ENCODE measurements at places on chromosomes 6 and 20.

DNA sequence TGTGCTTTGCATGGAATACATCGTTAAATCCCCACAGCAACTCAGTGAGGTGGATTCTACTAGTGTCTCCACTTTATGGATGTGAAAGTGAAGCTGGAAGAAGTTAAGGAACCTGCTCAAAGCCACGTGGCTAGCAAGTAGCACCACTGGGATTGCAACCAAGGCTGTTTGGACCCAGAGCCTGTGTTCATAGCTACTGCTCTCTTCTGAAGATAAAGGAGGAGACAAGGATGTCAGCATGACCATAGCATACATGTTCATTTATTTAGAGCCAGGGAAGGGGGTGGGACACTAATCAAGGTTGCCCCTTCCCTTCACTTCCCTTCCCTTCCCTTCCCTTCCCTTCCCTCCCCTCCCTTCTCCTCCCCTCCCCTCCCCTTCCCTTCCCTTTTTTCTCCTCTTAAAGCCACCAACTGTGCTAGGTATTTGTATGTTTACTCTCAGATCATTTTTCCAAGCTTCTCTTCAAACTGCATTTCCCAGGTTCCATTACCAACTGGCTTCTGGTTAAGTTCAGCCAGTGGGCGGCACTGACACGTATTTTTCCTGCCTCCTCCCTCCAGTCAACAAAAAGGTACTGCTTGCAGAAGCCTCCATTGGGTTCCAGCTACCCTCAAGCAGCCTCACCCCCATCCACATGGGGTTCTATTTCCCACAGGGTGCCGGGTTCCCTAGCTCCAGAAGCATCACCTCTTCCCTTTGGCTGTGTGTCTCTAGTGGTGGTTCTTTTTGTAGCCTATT is 134.9 kb downstream of the BCAS1 start:
- peak; percentile 71 for DNase-seq

DNA sequence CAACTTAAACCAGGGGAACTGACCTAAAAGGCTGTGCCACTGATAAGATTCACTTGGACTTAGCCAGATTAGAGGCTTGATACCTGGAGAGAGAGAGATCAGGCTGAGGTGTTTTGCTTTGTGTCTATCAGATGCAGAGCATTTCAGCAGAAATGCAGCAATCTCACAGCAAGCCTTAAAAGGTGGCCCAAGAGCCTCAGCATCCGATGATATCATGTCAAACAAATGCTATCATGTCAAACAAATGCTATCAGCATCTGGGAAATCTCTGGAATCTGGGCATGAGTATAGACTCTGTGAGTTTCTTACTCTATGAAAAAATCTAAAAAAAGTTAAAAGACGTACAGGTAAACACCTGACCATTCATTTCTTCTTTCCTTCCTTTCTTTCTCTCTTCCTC is 718.9 kb downstream of the EYS start:
- DNase-seq: no peak

DNA sequence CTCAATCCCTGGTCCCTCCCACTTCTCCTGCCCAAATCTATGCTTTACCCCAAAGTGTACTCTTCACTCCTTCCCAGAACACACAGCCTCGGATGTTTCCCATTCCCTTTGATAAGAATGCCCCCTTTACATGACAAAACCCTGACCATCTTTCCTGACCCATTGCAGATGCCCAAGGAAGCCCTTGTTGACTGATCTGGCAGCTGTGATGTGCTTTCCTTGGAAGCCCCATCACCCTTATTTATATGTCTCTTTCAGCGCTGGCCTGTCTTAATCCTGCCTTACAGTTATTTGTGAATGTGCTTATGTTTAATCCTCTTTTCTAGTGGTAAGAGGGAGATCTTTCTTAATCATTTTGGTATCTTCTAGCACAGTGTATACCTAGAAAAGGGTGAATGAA is 523.1 kb downstream of the CD83 start:
- DNase-seq: no peak

- DNase-seq: no peak
Measured at GRCh38 chr20:17109307-17109706, 117.5 kb upstream of the PCSK2 start.

DNA sequence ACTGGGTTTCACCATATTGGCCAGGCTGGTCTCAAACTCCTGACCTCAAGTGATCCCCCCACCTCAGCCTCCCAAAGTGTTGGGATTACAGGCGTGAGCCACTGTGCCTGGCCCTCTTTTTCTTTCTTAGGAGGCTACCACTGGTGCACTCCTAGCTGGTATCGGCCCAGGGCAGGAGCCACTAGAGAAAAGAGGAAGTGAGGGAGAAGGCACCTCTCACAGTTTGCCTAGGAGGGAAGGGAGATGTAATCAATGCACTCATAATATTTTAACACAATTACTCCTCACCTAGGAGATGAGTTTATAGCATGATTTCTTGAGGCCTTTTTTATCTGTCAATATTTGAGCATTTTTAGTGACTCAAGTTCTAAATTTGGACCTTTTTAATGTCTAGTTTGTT is 189.0 kb upstream of the SOX4 start:
- DNase-seq: peak; percentile 14

GRCh38 chr6:169853196-169854082 is 102.0 kb downstream of the ERMARD start:
- no peak for DNase-seq

DNA sequence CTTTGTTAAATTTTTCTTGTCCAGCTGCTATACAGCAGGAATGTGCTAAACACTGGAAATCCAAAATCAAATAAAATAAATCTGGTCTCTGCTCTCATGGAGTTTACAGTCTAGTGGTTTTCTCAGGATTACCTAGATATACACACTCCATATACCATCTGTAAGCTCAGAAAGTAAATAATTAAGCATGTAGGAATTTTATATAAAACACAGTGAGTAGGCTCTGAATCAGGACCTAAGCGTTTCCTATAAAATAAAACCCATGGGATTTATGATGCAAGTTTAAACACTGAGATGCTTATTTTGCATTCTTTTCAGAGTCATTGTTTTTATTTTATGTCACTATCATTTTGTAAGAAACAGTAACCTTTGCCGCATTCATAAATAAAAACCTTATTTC is 29.7 kb upstream of the UFL1 start:
- DNase-seq: no peak

GRCh38 chr6:7025861-7026260 is 81.9 kb upstream of the RREB1 start:
- DNase-seq: no peak

DNA sequence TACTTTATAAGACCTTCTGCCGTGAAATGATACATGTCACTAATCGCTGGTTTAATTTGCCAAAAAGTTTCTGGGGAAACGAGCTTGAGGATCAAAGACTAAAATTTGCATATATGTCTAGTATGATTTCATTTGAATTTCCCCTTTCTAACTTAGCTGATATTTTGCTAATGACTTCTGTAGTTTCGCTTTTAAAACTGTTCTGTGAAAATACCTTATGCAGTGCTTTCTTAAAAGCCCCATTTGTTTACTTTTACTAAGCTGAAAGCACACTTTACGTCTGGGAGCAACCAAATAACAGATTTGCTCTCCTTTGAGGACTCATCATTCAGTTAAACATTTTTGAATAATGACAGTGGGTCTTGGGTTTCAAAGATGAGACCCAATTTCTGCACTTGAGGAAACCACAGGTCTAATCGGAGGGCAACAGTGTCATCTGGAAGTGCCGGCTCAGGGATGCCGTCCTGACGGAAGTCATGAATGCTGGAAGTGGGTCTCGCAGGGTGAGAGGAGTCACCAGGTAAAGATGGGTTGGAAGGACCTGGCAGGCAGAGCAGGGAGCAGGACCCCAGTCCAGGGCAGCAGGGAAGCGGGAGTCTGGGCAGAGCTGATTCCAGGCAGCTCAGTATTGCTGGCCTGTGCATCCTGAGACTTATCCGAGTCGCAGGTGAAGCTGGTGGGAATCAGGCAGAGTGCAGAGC is 33.2 kb downstream of the PLEKHG1 start:
- DNase-seq: peak; percentile 42

- no peak for DNase-seq
Measured at GRCh38 chr6:126422912-126423311, 83.0 kb downstream of the CENPW start.

DNA sequence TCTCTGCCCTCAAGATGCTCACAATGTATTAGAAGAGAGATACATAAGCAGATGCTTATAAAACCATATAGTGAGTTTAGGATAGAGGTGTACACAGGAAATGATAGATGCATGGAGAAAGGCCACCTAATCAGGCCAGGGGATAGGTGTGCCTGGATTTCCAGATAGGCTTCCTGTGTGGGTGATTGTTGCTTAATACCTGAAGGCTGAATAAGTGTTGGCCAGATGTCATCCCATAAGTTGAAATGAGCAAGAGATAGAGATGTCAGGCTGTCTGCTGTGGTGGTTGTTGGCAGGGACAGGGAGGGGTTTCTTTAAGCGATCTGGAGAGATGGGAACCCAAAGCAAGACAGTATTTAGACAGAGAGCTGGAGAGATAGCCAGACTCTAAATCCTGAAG is 109.8 kb upstream of the SGK1 start:
- no peak for DNase-seq

DNA sequence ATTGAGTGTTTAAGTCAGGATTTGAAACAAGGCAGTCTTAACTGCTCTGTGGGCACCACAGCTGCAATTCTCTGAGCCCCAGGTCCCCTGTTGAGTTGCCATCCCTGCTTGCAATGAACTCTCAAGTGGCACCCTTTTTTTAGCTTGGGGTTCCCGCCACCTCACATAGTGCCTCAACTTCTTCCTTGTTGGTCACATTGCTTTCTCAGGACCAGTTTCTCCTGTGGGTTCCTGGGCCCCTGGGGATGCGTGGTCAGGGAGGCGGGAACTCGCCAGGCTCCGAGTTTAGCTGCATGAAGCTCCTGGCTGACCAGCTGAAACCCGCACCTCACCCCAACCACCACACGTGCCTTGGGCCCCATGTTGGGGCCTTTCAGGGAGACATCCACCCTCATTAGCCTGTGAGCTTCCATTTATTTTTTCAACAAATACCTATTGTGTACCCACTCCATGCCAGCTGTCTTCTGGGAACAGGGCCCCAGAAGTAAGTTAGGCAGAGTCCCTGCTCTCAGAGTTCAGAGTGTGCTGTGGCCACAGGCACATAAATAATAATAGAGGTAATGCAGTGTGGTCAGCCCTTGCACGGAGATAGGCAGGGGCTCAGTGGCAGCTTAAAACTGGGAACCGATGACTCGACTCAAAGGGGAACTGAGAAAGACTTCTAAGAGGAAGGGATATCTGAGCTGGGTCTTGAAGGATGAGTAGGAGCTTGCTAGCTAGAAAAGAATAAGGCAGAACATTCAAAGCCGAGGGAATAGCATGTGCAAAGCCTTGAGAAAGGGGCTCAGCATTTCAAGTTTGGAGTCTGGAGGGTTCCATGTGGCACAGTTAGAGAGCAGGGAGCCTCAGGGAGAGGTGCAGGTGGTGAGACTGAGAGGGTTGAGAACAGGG is 33.9 kb upstream of the FAM83D start:
- no peak for DNase-seq

DNA sequence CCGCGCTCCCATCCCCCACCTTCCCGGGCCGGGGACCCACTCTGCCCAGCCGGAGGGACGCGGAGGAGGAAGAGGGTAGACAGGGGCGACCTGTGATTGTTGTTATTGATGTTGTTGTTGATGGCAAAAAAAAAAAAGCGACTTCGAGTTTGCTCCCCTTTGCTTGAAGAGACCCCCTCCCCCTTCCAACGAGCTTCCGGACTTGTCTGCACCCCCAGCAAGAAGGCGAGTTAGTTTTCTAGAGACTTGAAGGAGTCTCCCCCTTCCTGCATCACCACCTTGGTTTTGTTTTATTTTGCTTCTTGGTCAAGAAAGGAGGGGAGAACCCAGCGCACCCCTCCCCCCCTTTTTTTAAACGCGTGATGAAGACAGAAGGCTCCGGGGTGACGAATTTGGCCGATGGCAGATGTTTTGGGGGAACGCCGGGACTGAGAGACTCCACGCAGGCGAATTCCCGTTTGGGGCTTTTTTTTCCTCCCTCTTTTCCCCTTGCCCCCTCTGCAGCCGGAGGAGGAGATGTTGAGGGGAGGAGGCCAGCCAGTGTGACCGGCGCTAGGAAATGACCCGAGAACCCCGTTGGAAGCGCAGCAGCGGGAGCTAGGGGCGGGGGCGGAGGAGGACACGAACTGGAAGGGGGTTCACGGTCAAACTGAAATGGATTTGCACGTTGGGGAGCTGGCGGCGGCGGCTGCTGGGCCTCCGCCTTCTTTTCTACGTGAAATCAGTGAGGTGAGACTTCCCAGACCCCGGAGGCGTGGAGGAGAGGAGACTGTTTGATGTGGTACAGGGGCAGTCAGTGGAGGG is 2.8 kb downstream of the SOX4 start:
- peak; percentile 35 for DNase-seq

GRCh38 chr20:22490287-22491193 is 93.8 kb downstream of the FOXA2 start:
- DNase-seq: no peak

DNA sequence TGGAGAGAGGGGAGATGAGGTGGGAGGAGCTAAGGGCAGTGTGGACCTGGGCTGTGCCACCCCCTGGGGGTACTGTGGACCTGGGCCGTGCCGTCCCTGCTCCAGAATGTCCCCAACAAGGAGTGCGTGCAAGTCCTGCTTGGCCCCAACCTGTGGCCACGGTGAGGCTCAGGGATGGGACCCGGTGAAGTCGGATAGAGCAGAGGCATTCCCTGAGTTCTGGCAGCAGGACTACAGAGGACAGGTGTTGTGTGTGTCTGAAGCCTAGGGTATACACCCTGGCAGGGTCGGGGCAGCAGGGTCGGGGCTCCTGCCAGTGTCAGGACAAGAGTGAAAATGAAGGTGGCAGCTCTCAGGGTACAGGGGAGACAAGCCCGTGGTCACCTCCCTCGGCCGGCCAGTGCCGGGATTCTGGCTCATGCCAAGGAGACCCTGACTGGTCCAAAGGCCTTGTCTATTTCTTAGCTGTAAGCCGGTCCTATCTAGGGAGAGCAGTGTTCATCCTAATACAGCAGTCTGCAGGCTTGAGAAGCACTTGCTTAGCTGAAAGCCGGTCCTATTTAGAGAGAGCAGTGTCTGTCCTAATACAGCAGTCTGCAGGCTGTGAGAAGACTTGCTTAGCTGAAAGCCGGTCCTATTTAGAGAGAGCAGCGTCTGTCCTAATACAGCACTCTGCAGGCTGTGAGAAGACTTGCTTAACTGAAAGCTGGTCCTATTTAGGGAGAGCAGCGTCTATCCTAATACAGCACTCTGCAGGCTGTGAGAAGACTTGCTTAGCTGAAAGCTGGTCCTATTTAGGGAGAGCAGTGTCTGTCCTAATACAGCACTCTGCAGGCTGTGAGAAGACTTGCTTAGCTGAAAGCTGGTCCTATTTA is 95.9 kb downstream of the SMOC2 start:
- DNase-seq: no peak

DNA sequence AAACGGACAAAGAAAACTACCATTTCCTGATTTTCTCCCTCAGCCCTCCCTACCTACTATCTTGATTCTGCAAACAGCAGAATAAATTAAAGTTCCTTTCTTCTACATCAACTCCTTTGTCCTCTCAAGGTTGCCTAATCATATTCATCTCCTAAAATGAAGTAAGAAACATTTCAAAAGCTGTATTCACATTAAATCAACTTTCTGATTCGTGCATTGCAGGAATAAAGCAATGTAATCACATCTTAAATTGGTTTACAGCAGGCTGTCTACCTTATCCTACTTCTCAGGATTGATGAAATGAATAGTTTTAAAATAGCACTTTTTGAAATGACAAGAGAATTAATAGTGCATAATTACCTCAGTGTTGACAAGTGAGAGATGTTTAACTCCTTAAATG is 25.1 kb downstream of the PRKN start:
- DNase-seq: no peak

- no peak for DNase-seq
Measured at GRCh38 chr6:111776236-111777221, 96.7 kb downstream of the FYN start.
